ENCODE measurements at places on chromosomes 11 and 22.

DNA sequence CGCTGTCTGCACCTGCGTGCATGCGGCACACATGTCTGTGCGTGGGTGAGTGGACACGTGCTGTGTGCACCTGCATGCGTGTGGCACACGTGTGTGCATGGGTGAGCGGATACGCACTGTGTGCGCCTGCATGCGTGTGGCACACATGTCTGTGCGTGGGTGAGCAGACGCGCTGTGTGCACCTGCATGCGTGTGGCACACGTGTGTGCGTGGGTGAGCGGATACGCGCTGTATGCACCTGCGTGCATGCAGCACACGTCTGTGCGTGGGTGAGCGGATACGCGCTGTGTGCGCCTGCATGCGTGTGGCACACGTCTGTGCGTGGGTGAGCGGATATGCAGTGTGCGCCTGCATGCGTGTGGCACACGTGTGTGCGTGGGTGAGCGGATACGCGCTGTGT is 27.1 kb upstream of the ACR start:
- no peak for DNase-seq

- no peak for DNase-seq
Observed at GRCh38 chr11:14544611-14545010, 24.4 kb upstream of the PSMA1 start.

DNA sequence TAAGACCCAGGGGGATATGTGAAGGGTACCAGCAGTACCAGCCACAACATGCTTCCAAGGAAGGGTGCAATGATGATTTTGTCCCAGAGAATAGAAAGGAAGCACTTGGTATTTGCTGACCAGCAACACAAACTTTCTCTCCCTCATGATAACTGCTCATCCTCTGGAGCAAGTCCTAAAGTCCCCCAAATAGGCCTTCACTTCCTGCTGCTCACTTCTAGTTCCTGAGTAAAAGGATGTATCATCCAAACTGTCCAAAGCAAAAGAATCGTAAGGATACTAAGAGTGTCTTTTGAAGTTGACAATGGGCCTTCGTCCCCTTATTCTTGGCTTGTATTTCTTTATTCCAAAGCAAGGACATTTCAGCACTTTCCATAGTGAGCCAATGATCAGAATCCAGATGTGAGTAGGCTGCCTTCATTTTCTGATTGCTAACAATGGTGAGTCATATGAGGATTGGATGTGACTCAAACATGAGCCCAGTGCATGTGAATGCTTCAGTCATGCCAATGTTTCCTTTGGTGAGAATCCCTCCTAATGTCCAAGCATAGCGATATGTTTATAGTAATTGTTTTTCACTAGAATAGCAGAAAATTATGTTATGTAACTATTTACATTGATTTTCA is 243.4 kb upstream of the POU2AF2 start:
- peak; percentile 35 for DNase-seq

DNA sequence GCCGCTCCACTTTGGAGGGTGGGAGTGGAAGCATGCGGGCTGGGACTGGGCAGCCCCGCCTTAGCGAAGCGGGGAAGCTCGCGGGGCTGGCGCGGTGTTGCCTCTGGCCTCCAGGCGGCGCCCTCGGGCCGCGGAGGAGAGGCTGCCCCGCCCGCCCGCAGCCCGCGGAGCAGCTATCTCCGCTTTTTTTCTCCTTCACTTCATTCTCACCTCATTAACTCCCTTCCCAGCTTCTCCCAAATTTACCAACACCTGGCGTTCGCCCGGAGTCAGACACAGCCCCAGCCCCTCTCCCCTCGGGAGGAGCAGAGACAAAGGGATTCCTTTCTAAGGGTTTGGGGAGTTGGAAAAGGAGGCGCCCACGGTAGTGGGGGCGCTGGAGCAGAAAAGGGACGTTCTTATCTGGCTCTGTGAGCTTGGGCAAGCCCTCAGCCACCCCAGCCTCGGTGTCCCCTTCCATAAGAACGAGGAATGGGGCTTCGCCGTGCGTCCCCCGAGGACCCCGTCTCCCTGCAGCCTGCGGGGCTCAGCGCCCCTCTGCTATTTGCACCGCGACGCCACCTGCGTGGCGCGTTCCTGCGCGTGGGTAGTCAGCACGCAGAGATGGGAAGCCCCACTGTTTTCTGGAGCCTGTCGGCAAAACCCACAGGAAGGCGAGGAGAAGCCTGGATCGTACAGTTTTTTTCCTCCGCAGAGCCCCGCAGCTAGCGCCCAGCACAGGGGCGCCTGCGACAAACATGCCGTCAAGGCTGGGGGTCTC is 1.5 kb upstream of the WNT11 start:
- no peak for DNase-seq

DNA sequence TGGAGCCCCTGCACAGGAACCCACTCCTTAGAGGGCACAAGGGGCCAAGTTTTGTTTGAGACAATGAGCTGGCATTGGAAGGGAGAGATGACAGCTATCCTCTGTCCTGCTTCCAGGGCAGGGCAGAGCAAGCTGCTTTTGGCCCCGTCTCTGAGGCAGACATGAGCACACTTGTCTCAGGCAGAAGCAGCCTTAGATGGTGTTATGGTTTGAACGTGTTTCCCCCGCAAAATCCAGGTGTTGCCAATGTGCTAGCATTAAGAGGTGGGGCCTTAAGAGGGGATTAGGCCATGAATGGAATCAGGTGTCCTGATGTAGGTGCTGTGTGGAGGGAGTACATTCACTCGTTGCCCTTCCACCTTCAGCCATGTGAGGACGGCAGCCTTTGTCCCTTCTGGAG is 2.5 kb downstream of the TP53AIP1 start:
- DNase-seq = no peak

DNA sequence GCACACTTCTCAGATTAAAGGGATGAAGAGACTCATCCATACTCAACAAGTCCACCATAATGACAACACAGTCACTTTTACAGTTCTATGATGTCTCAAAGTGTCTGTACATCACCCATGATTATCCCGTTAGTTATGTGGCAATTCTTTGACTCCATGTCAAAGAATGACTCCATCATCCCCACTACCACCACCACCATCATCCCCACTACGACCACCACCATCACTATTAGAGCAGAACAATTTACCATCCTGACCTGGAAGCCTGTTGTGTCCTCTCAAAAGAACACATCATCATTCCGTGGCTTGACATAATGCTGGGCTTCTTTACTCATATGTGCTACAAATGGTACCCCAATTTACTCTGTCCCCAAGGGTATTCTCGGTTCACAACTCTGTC is 13.7 kb downstream of the PRR5L start:
- no peak for DNase-seq

DNA sequence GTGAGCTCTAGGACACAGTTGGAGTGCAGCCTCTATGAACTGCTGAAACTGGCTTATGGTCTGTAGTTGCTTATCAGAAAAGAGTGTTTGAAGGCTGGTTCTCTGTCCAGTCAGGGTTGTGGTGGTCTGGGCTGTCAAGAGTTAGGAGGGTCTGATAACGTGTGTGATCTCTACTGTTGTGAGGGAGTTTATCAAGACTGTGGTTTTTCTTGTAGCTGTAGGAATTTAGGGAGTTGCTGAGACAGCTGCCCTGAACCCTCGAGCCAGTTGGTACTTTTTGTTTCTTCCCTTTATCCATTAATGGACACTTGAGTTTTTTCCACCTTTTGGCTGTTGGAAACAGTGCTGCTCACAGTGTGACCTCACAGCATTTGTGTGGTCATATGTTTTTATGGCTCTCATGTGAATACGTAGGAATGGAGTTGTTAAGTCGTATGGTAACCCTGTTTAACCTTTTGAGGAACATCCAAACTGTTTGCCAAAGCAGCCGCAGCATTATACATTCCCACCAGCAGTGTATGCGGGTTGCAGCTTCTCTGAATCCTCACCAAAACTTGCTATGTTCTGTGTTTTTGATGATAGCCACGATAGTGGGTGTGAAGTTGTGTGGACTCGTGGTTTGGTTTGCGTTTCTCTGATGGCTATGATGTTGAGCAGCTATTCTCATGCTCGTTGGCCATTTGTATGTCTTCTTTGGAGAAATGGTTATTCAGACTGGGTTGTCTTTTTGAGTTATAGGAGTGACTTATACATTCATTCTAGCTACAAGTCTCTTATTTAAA is 20.9 kb upstream of the DGCR8 start:
- DNase-seq = no peak

- no peak for DNase-seq
Observed at GRCh38 chr11:70736937-70737640, 338.8 kb downstream of the CTTN start.

DNA sequence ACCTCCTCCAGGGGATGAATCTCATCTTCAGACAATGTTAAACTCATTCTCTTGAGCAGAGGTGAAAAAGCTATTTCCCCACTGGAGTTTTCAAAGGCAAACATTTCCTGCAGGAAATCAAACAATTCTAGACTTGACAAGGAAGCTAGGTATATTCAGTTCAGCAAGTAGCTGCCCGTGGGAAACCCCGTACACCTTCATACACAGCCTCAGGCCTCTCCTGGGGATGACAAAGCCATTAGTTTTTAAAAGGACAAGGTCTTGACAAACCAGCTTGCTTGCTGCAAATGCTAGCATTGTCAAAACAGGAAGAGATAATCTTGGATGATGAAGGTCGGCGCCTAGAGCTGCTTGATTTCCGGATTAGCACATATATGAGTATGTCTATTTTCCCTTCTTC is 1630.8 kb upstream of the TENM4 start:
- DNase-seq = no peak

GRCh38 chr11:34051349-34052035 is at the start of gene CAPRIN1:
CAPRIN1 (plus strand) TSS chr11:34051731; CDS start chr11:34052421, 690 bp downstream.
- DNase-seq = no peak

GRCh38 chr11:86916330-86916729 is 38.9 kb downstream of the FZD4 start:
- DNase-seq = no peak

GRCh38 chr11:23509023-23509422 is 648.7 kb upstream of the CCDC179 start:
- DNase-seq = peak; percentile 76

Measured in epithelial cell of proximal tubule (primary cell).